HAP-1 (cell line): ENCODE measurements at places on chromosomes 2 and 18.

GRCh38 chr2:151237422-151238025 lies 24.1 kb downstream of the RBM43 start:
- no peak for DNase-seq

DNA sequence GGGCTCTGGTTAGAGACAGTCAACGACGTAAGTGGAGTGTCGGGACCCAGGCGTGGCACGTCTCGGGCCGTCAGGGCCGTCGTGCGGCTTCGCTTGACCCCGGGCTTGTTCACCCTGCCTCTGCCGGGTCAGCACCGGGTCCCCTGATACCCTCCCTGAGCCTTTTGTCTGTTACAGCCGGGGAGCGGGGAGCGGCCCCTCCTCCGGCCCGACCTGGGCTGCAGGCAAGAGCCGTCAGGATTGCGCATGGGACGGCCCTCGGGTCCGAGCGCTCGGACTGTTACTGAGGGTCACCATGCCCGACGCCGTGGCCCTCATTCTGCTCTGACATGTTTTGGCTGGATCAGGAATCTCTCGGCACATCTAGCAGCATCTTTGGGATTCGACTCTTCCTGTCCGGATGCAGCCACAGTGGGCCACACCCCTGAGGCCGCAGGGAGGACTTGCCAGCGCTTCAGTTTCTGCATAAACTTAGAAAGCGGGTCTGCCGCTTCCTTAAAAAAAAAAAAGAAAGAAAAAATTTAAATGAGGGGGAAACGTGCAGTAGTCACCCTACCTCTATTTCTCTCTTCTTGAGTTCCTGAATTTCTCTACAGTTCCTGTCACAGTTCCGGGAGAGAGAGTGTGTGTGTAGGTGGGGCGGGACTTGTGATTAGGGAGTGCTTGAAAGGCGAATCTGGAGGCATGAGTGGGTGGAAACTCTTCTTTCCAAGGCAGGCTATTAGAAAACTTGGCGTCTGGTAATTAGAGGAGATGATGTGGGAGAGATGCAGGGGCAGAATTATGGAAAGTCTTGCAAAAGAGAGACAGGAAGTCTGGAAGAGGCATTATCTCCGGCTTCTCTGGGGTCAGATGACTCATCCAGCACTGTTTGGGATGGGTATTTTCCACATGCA lies 909 bp downstream of the TMEM87B start:
- peak; percentile 82 for DNase-seq

GRCh38 chr2:69667805-69668382 lies 24.4 kb upstream of the AAK1 start:
- no peak for DNase-seq

DNA sequence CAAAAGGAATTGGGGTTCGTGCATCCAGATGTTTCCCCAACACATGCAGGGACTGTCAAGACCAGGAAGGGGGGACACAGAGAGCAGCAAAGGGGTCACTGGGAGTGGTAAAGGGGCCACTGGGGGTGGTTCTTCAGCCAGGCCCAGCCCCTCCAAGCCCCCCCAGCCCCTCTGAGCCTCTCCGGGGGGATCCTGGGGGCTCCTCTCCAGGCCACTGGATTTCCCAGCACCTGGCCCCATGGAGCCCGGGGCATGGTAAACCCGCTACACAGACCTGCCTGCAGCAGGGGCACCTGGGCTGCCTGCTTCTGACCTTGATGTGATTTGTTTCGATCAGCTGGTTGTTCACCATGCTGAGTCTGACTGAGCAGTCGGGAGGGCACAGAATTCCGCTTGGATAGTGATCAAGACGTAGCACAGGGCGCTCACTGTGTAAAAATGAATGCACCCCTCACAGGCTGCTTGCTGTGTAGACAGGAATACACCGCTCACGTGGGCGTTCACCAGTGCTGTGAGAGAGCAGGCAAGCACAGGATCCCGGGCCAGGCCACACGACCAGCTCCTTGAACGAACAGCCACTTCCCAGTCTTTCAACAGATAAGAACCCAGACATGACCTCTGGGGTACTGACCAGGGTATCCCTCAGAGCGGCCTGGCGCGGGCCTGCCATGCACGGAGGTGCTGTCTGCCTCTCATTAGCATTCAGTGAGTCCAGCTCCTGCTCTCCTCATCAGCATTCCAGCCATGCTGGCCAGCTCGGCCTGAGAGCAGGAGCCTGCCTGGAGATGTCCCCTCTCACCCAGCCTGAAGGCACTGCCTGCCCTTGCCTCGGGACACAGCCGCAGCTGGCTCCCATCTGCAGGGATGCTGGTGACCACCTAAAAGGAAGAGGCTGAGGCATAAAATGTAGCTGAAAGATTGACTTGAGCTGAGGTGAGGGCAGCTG lies 73.3 kb upstream of the OTOS start:
- peak; percentile 4 for DNase-seq

- DNase-seq: no peak
Measured at GRCh38 chr2:71550801-71551630, 97.7 kb downstream of the DYSF start.

DNA sequence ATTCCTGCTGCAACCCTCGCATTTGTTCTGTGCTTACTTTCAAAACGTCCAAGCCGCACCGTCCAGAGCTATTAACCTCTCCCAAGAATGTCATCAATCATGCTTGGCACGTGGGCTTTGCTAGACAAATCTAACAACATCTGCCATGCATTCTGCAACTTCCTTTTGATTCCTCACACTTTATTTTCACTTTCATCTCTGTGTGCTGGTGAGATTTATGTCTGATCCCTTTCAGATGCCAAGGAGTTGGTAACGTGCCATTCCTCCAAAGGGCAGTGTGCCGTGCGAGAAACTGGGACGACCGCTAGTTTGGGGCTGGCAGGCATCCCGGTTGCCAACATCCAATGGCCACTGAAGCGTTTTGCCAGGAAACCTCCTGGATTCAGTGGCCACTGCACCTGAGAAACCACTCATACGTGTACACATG lies 230.0 kb upstream of the PARD3B start:
- no peak for DNase-seq

- no peak for DNase-seq
Measured at GRCh38 chr2:96897491-96898134, 27.7 kb upstream of the SEMA4C start.

DNA sequence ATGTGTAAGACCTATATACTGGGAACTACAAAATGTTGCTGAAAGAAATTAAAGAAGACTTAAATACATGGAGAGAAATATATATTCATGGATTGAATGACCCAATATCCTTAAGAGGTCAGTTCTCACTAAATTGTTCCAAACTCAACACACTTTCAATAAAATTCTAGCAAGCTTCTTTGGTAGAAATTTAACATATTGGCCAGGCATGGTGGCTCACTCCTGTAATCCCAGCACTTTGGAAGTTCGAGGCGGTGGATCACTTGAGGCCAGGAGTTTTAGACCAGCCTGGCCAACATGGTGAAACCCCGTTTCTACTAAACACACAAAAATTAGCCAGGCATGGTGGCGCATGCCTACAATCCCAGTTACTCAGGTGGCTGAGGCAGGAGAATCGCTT lies 33.6 kb upstream of the MYCN start:
- no peak for DNase-seq

- no peak for DNase-seq
Measured at GRCh38 chr2:131045286-131046027, 47.8 kb downstream of the FAM168B start.

DNA sequence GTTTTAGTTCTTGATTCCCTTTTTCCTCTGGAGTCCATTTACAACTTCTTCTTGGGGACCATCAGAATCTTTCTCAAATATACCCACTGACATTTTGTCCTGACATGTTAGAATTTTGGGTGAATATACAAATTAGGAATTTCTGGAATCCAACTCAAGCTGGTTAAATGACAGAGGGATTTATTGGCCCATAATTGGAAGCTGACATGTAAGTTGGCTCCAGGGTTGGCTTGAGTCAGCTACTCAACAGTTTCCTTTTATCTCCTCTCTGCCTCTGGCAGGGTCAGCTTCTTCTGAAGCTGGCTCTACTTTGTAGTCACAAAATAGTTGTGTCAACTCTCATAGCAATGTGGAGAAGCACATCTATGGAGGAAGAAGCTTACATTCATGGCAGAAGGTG lies 36.6 kb upstream of the PPP1R1C start:
- DNase-seq: no peak

GRCh38 chr2:168327328-168327727 lies 79.9 kb upstream of the STK39 start:
- DNase-seq: no peak

DNA sequence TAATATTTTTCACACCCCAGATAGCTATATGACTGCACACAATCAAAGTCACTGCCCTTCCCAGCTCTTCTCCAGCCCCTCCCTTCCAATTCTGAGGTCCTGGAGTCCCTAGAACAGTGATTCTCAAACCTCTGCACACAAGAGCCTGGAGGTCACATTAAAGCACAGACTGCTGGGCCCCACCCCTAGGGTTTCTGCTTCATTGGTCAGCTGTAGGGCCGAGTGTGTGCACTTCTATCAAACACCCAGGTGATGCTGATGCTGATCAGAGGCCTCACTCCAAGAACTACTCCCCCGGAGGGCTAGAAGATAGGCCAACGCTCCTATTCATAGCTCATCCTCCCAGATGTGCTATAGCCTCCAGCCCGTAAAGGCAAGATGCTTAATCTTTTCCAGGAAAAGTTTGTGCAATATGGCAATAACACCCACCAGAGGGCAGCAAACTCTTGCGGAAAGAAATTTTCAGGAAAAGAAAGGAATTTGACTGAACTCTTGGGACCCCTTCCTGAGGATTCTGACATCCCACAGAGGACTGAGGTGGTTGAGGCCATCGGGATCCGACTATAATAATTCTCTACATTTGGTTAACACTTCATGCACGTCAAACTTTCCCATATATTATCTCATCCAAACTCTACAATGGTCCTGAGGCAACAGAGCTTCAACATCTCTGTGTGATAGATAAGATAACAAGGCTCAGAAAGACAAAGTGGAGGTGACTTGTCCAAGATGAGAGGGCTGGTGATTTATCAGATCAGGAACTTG lies 194.2 kb upstream of the PKDCC start:
- DNase-seq: peak; percentile 58

DNA sequence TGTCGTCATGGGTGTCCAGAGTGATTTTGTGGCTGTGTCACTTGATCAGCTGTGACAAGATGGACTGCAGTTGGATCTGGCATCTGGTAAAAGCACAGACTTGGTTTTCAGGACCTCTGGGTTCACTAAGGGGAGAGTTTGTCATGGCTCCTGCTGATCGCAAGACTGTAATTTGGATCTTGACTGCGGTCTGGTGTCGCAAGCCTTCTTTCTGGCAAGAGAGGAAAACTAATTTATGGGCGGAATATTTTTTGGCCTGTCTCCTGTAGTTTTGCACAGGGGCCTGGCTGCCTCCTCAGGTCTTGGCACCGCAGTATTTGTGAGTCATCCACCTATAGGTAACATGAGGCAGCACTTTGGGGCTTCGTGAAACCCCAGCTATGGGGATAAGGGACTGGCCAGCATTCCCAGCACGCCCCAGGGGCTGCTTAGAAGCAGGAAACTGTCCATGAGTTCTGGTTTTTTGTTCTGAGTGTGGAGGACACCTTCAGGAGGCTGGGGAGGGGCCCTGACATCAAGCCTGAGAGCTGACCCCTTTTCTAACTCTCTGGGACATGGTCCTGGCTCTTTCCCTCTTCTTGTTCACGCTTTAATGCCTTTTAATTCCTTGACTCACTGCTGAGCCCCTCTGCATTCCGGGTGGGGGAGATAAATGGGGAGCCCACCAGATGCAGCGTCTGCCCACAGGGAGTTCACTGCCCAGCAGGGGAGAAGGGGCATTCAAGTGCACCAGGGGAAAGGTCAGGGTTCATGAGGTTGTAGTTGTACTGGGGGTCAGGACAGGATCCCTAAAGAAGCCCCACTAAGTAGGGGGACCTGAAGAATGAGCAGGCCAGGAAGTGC lies 12.2 kb downstream of the SH3BP4 start:
- DNase-seq: no peak
